ENCODE measurements at places on chromosomes 12 and 14. TPM values are rescaled to one million over a fixed set of nuclear protein-coding genes. Genes with fewer than 3 reads are reported as not detected.

DNA sequence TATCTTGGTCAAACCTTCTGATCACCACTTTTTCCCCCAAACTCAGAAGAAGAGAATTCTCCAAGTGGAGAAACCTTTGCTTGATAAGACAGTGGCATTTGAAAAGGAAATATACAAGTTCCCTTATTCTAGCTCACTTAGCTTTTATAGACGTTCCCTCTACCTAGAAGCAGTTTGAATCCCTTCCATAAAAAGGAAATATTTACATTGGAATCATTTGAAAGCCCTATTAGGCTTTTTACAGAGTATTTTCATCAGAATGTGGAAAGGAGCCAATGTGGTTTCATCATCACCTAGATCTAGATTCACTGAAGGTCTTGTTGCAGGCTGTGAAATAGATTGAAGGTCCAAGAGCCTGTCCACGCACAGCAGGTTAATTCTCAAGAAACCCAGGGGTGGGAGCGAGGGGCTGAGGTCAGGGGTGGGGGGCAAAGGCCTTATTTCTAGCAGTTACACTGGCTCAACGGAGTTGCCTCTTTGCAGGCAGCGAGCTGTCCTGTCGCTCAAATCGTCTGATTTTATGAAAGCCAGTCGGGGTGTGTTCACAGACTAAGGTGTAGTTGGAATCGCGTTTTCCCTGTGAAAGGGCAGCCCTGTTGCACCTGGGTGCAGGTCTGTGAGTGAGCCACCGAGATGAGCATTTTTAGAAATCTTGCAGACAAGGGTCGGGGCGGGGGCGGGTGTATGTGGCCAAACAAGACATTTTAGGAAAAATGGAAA, 45.6 kb downstream of the AACS start:
- no peak for DNase-seq

DNA sequence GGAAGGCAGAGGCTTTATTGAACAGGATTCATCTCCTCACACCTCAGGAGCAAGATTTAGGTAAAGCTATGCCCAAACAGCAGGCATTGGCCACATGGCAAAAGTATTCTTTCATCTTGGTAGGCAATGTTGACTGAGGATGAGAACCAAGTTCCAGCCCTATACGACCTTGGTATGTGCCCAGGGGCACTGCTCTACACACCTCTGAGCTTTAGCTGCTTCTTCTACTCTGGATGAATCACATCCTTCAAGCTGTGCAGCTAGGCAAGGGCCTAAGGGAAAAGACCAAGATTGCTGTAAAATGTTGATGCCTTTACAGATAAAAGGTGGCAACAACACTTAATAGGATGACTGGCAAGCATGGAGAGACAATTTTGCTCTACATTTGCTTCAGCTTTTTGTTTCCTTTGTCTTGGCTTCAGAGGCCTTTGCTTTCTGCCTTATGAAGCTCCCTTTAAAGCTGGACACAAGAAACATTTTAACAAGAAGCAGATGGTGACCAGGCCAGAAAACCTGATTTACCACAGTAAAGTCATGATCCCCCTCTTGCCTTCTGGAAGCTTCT, 183.3 kb upstream of the KITLG start:
- DNase-seq, result no peak

DNA sequence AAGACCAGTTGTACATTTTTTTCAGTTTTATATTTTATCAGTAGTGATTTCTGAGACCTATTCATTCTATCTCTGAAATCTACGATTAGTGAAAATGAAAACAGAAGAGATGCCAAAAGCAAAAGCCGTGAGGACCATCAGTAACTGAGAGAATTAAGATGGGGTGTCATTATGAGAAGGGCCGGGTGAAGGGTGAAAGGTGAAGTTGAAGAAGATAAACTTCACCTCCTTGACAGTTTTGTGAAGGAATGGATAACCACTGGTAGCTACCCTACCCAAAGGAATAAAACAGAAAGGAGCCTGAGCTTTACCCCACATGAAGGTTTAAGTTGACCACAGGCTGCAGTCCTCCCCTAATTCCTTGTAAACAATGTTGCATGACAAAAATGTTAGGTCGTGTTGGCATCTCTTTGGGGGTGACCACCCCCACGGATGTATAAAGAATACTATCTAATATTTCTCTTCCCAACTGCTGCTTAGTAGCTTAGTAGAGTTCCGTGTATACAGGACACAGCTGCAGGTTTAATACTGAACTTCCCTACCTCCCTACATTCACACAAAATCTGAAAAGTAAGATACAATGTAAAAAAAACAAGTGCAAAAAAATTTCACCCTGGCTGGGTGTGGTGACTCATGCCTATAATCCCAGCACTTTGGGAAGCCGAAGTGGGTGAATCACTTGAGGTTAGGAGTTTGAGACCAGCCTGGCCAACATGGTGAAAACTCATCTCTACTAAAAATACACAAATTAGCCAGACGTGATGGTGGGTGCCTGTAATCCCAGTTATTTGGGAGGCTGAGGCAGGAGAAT, 23.9 kb downstream of the GPR19 start:
- DNase-seq, result no peak

DNA sequence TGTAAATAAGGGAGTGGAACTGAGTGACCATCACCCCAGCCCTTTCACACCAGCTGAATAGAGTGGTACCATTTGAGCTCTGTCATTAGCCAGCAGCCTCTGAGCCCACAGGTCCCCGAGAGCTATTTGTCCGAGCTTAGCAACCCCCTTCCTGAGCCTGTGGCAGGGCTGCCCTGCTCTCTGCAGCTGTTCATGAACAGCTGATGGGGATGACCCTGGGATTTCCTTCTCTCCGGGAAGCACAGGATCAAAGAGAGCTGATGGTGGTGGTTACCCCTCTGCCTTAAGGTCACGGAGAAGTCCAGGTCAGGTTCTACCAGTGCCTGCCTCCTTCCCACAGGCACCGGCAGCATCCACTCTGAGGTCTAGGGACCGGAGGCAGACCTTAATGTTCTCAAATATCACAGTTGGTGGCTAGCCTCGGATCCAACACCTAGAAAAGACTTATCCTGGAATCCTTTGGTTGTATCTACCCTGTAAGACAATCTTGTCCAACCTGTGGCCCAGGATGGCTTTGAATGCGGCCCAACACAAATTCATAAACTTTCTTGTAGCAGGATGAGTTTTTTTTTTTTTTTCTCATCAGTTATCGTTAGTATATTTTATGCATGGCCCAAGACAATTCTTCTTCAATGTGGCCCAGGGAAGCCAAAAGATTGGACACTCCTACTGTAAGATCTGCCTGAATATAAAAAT, 81.1 kb downstream of the ESRRB start:
- DNase-seq, result no peak

DNA sequence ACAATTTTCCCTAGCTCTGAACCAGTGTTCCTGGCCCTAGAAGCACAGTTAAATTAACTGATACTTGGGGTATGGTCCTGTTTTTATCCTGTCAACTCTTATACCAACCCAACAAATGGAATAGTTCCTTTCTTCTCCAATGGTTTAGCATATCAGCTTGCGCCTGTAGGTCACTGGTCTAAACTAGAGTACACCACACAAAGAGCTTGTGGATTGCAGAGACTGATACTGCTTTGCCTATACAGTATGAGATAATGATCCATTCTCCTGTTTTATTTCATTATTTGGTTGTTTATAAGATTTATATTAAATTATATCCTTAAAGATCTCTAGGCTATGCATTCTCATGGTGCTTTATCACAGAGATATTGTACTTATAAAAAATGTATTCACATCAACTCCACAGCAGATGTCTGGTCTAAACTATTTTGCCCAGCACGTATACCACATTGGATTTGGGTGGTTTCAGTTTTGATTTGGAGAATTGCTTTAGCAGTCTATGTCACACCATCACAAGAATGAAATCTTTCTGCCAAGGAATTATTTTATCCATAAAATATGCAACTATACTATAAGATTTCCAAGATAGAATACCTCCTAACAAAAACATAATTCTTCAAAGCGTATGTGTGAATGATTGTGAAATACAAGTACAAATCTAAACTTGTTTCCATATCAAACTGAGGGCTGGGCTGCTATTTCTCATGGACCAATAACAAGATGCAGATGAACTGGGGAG, 142.1 kb downstream of the SLC16A7 start:
- no peak for DNase-seq

DNA sequence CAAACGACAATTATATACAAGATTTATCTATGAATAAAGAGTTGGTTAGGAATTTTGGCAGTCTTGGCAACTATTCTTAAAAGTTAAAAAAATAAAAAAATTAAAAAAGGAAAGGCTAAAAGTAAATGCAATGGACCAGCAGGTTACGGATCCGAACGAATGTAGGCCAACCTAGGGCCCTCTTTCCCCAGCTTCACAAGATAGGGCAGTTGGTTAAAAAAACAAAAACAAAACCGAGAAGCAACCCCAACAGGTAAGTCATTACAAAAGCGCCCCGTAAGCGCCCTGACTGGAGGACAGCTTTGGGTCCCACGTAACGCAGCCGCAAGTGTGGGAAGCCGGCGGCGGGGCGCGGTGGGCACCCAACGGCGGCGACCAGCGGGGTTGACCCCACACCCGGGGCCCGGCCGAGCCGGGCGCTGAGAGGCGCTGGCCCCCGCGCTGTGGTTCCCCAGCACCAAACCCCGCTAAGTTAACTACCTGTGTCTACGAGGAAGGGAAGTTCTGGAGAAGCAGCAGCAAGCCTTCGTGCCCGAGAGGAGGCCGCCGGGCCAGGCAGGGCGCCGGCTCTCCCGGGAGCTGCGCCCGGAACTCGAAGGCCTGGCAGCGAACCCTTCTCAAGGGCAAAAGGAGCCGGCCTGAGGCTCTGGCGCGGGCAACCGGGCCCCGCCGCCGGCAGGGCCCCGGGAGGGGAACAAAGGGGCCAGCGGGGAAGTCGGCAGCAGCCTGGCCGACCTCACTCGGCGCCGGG, 882 bp downstream of the HECTD1 start:
- DNase-seq, result peak; percentile 74

GRCh38 chr12:1384910-1385309, 209.5 kb downstream of the FBXL14 start:
- no peak for DNase-seq

GRCh38 chr12:121203482-121203881, 6.4 kb upstream of the P2RX4 start:
- no peak for DNase-seq

- peak; percentile 47 for DNase-seq
Measured at GRCh38 chr14:94769391-94770250, at the start of gene GSC. Gene GSC (minus strand): TSS chr14:94770113. CDS start chr14:94770015, 98 bp downstream.

The HELB gene
- 16.1 TPM for total RNA-seq
